Stimulated activated CD4-positive, alpha-beta T cell treated with anti-CD3 and anti-CD28 coated beads, TNF-alpha, amount 100 ng/mL, for 4 hours (primary cell): ENCODE measurements at places on chromosomes 7 and 10.

- no peak for DNase-seq
Observed at GRCh38 chr7:5421714-5422395, 1.8 kb downstream of the TNRC18 start.

GRCh38 chr10:21099291-21100062 lies 202.4 kb upstream of the NEBL start:
- DNase-seq = no peak

GRCh38 chr10:14312014-14312413 lies 18.7 kb downstream of the FRMD4A start:
- no peak for DNase-seq

DNA sequence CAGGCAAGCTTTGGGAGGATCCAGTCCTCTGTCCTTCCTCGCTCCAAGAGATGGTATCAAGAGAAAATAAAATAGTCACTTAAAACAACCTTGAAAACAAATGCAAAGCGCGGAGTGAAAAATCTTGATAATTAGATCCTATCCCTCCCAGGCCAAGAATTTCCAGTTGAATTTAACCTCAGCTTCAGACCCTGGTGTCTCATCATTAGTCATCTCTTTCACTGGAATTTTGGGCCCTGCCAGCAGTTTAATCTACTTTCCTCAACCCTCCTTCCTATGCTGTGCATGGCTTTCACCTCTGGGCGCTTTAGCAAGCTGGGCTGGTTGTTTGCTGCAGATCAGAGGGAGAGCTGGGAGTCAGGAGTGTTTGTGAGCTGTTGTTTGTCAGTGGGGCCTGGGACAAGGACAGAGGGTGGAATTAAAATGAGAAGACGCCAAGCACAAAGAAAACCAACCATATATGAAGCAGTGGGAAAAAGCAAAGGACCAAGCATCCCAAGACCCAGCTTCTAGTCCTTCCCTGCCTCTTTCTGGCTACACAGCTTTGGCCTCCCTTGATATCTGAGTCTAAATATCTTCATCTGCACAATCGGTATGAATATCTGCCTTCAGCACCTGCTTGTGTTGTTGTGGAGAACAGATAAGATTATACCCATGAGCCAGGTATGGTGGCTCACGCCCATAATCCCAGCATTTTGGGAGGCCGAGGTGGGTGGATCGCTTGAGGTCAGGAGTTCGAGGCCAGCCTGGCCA lies 13.5 kb downstream of the MYOF start:
- DNase-seq = no peak

GRCh38 chr7:112157072-112157471 lies 49.1 kb downstream of the DOCK4 start:
- no peak for DNase-seq

GRCh38 chr7:73436031-73436929 lies 2.7 kb downstream of the FZD9 start:
- DNase-seq = no peak

DNA sequence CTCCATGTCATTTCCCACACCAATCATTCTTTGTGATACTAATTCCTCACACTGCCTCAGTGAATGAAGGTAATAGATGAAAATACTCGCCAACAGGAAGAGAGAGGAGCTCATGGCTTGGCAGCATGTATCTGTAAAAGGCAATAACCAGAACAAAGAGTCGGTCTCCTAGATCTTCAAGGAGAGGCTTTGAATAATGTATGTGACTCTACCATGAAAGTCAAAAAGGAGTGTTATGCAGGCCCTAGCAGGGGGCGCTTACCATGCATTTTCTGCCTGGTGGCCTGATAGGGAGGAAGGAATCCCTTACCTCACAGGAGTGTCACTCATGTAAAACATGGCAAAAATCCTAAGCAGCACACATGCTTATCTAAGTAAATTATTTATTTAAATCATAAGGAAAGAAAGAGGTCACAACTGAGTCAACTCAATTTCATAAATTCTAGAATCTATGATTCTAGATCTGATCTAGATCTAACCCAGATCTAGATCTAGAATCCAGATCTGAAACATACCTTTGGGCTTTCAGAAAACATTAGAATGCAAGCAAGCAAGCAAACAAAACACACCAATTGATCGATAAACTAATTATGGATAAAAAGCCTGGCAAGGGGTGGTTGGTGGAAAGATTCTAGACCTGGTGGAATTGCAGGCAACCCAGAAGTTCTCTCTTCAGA lies 226.3 kb upstream of the KLF6 start:
- DNase-seq = no peak

- DNase-seq = no peak
Observed at GRCh38 chr7:49433794-49434193, 339.6 kb upstream of the VWC2 start.

DNA sequence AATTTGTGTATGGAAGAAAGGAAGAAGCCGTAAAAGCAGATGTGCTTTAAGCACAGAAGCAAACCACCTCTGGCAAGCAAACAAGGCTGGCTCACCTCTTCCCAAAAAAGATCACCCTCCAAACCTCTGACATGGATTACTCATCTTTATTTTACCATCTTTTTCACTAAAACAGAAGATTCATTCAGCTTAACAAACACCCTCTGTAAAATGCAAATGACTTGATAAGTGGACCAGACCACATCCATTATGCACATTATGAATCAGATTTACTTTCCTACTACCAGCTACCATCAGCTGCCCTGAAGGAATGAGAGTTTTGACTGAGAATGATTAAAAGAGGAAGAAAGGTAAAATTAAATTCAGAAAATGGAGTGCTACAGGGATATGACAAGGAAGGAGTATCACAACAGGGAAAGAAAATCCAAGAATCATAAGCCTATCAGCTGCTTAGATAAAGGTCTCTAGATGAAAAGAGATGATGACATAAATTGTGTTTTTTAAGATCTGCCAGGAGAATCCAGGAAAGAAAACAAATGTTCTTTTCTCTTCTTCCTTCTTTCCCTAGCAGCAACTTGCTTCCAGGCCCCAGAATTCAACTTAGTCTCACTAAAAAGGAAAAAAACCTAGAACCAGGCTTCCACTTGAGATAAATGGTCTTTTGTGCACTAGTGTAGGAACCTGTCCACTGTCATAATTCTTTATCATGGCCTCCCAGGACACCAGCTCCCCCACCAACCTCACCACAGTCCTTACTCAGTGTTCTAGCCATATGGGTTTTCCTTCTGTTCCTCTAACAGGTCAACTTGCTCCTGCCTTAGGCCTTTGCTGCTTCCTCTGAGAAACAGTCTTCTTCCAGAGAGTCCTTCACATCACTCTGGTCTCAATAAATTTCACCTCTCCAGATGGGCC lies 47.4 kb downstream of the JAZF1 start:
- no peak for DNase-seq

DNA sequence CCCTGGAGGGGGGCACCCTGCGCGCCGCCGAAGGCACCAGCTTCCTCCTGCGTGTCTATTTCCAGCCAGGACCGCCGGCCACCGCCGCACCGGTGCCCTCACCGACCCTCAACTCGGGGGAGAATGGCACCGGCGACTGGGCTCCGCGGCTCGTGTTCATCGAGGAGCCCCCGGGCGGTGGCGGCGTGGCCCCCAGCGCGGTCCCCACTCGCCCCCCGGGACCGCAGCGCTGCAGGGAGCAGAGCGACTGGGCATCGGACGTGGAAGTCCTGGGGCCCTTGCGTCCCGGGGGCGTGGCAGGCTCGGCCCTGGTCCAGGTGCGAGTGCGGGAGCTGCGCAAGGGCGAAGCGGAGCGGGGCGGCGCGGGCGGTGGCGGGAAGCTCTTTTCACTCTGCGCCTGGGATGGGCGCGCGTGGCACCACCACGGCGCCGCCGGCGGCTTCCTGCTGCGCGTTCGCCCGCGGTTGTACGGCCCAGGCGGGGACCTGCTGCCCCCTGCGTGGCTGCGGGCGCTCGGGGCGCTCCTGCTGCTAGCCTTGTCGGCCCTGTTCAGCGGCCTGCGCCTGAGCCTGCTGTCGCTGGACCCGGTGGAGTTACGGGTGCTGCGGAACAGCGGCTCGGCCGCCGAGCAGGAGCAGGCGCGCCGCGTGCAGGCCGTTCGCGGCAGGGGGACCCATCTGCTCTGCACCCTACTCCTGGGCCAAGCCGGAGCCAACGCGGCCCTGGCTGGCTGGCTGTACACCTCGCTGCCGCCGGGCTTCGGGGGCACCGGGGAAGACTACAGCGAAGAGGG lies 594 bp downstream of the CNNM1 start:
- DNase-seq = peak; percentile 2

GRCh38 chr7:30727061-30727945 lies 24.6 kb upstream of the INMT start:
- DNase-seq = no peak

- DNase-seq = no peak
Observed at GRCh38 chr7:37322831-37323230, 125.8 kb downstream of the ELMO1 start.
